ENCODE measurements at places on chromosomes 16 and 17.
A peak's percentile ranks its signal among the peaks of the same experiment; 100 is the strongest.

DNA sequence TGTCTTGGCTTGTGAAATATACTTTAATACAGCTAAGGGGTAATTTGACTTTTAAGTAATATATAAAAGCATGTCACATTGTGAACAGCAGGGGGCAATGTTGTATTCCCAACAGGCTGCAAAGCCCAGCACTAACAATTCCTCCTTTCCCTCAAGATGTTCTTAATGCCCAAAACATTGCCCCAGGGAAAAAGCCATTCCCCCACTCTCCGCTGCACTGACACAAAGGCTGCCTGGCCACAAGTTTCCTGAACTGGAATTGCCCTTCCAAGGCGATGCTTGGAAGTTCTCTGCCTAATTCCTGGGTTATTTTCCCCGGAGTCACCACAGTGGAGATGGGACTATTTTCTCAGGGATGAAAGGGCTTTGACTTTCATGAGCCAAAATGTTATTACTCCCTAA lies 27.2 kb downstream of the CLEC16A start:
- peak; percentile 80 for DNase-seq

GRCh38 chr17:57395721-57396321 lies 139.5 kb downstream of the MSI2 start:
- DNase-seq = no peak

- peak; percentile 82 for DNase-seq
These were observed 301.9 kb downstream of the SOX9 start for GRCh38 chr17:72422505-72423285.

GRCh38 chr17:81468770-81469121 lies 43.9 kb downstream of the ACTG1 start:
- no peak for DNase-seq

DNA sequence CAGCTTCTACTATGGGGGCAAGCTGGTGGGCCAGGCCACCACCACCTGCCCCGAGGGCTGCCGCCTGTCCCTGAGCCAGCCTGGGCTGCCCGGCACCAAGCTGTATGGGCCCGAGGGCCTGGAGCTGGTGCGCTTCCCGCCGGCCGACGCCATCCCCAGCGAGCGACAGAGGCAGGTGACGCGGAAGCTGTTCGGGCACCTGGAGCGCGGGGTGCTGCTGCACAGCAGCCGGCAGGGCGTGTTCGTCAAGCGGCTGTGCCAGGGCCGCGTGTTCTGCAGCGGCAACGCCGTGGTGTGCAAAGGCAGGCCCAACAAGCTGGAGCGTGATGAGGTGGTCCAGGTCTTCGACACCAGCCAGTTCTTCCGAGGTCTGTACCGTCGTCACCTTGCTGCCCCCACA lies 19.5 kb downstream of the IRF8 start:
- no peak for DNase-seq

- no peak for DNase-seq
These were observed 10.5 kb downstream of the TIMM22 start for GRCh38 chr17:1007310-1008007.

- DNase-seq = peak; percentile 20
These were observed 1.8 kb downstream of the ALKBH5 start for GRCh38 chr17:18185391-18185790.

GRCh38 chr17:1374431-1375177 lies 25.4 kb downstream of the YWHAE start:
- no peak for DNase-seq

DNA sequence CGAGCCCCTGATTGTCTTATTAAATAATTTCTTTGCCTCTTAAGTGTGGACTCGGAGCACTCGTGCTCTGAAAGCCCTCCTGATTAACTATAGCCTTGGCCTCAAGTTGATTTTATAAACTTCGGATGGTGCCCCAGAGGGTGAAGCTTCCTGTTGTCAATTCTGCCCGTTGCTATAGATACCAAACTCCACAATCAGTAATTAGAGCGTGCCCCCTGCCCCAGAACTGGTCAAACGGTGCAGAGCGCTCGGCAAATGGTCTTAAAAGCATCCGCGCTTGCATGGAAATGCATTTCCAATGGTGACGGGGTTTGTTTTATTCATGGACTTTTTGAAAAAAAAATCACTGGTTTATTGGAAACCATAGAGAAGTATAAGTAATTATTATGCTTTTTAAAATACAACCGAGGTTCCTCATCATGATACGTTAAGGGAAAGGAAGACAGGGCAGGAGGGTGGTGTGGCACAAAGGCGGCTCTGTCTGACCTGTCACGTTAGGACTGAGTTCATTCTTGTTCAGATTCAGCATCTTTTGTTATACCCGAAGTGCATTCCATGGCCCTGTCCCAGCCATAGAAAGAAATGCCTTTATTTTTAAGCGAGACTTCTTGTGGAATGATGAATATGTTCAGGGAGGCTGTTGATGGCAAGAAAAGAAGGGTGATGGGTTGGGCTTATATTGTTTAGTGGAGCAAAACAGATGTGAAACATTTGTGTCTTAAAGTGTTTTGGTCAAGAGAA lies 476.4 kb downstream of the MAF start:
- DNase-seq = no peak

GRCh38 chr16:86209202-86209601 lies 301.1 kb upstream of the FOXF1 start:
- no peak for DNase-seq

DNA sequence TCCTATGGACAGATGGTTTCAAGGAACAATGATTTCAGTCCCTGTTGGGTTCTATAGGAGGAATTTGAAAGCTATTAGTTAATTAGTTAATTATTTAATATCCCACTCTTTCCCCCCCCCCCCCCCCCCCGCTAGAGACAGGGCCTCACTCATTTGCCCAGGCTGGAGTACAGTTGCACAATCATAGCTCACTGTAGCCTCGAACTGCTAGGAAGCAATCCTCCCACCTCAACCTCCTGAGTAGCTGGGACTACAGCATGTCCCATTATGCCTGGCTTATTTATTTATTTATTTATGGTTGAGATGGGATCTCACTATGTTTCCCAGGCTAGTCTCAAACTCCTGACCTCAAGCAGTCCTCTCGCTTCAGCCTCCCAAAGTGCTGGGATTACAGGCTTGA lies 15.0 kb upstream of the TAT start:
- no peak for DNase-seq

GRCh38 chr16:28905229-28905754 lies 19.7 kb downstream of the RABEP2 start:
- DNase-seq = no peak

- no peak for DNase-seq
These were observed 383.0 kb downstream of the MAF start for GRCh38 chr16:79217375-79218011.

GRCh38 chr16:55868137-55868536 lies 7.0 kb downstream of the CES5A start:
- no peak for DNase-seq

- DNase-seq = no peak
These were observed 40.1 kb downstream of the LYRM9 start for GRCh38 chr17:27853091-27853490.

- DNase-seq = no peak
These were observed 615 bp upstream of the SREBF1 start for GRCh38 chr17:17837380-17837821.

DNA sequence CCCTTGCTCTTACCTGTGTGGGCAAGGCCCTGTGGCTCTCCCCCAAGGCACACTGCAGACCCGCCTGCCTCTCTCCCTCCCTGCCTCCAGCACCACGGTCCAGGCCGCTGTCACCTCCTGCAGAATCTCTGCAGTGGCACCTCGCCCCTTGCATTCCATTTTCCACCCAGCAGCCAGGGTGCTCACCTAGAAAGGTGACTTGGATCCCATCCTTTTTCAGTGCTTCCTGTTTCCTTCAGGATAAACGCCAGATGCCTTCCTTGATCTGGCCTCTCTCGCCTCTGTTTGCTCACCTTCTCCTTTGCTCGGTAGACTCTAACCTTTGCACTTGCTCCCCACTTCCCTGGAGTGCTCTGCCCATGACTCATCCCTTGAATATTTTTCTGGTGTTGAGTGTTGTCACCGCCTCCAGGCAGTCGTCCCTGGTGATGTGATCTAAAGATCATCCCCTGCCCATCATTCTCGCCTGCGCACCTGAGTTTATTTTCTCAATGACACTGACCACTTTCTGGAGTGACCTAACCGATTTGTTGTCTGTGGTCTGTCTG lies 79.2 kb upstream of the LGALS9 start:
- no peak for DNase-seq

GRCh38 chr17:61000911-61001310 lies 323.3 kb downstream of the BCAS3 start:
- peak; percentile 44 for DNase-seq

DNA sequence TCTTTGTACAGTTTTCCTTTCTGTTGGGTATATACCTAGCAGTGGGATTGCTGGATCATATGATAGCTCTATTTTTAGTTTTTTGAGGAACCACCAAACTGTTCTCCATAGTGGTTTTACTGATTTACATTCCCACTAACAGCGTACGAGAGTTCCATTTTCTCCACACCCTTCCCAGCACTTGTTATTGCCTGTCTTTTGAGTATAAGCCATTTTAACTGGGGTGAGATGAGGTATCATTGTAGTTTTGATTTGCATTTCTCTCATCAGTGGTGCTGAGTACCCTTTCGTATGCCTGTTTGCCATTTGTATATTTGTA lies 887 bp upstream of the EVI2B start:
- no peak for DNase-seq

- peak; percentile 47 for DNase-seq
These were observed 222.4 kb upstream of the AXIN2 start for GRCh38 chr17:65783845-65784334.

DNA sequence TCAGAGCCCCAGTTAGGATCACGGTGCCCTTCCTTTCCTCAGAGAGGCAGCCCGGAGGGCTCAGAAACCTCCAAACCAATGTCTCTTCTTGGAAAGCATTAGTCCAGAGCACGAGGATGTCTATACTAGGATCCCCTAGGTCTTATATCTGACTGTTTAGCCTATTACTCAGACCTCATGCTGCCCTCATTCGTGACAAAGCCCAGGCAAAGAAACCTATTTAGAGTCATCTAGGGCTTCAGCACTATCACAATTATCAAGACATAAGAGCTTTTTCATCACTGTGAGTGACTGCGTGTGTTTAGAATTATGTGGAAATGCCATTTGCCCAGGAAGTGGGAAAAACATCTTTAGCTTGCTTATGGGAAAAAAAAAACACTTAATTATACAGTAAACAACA lies 159.8 kb upstream of the NOL11 start:
- peak; percentile 10 for DNase-seq

- DNase-seq = no peak
These were observed 233.5 kb upstream of the RPL38 start for GRCh38 chr17:73969956-73970355.

GRCh38 chr17:4576729-4577322 lies 7.5 kb upstream of the SMTNL2 start:
- DNase-seq = no peak

DNA sequence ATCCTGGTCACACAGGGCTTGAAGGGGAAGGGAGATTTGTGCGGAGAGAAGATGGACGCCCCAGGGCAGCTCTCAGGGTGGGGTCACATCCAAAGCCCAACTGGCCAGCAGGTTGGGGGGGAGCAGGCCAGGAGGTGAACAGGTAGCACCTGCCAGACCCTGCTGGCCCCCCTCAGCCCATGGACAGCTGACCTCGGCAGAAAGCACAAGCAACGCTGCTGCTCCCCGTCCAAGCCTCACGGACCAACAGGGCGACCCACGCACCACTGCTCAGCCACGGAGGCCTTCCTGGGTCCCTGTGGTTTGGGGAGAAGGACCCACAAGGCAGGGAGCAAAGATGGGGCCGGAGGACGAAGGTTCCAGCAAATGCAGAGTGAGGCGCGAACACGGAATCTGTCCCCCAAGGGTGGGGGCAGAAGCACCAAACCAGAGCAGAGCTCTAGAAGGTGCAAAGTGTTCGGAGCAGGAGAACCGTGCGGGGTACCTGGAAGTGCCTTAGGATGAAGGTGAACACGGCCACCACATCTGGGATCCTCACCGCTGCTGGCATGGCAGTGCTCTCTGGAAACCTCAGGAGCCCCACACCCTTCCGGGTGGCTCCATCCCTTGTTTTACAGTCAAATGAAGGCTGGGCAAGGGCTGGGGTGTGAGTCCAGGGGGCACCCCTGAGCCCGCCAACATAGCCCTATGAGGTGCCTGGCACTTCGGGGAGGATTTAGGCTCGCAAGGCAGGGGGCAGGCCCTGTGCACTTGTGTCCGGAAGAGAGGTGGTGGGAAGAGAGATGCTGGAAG lies 17.9 kb downstream of the CEP295NL start:
- DNase-seq = no peak

GRCh38 chr17:17798010-17798556 lies 38.7 kb downstream of the SREBF1 start:
- no peak for DNase-seq

- no peak for DNase-seq
These were observed 7.8 kb upstream of the N4BP1 start for GRCh38 chr16:48617711-48618148.

DNA sequence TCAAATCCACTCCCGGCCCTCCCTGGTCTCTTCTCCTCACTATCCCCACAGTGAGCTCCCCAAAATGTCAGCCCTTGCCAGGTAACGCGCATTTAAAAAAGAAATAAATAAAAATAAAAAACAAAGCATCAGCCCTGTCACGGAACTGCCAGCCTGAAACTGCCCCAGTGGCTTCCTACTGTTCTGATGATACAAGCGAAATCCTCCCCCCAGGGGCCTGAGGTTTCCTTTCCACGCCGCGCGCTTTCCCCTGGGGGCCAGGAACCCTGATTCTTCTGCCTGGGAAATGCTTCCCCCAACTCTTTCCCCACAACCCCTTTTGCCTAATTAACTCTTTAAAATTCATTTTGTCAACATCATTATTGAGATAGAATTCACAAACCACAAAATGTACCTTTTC lies 12.2 kb upstream of the RPH3AL start:
- DNase-seq = no peak

DNA sequence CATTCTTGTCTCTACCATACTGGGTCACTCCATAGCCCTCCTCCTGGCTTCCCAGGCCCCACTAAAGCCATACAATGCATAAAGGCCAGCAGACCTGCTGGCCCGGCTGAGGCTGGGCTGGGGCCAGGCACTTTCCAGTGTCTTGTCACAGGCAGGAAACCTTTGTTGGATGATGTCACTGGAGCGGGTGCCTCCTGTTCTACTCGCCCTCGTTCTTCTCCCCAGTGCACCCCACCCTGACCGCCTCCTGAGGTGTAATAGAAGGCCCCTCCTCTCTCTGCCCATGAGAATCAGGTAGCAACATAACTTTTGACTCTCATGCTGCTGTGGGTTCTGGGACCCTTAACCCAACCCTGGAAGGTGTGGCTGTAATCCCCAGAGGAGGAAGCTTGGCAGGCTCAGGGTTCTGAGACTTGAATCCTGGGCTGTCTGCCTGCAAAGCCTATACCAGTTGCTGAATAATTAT lies 54.2 kb upstream of the IL34 start:
- DNase-seq = no peak

DNA sequence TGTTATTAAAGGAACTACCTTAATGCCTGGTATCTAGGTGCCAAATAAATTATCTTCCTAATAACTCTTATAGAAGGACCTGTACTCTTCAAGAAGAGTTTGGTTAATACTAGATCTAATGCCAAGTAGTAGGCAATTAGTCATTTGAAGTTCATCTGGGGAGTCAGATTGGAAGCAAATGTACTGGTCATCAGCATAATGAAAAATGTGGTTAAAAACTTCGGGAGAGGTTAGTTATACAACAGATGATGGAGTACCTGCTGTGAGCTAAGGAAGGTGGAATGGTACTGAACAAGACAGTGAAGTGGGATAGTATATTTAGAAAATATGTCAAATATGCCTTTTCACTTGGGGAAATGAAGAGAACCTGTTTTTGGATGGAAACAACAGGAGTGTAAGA lies 49.2 kb downstream of the TNRC6A start:
- no peak for DNase-seq

Measured in amniotic stem cell (primary cell).